Stimulated activated naive CD8-positive, alpha-beta T cell treated with anti-CD3 and anti-CD28 coated beads, Interleukin-15, amount 100 ng/mL, for 72 hours (primary cell): ENCODE measurements at places on chromosomes 13 and 19.

GRCh38 chr19:1252221-1252820 lies 3.9 kb downstream of the MIDN start:
- peak; percentile 89 for DNase-seq

DNA sequence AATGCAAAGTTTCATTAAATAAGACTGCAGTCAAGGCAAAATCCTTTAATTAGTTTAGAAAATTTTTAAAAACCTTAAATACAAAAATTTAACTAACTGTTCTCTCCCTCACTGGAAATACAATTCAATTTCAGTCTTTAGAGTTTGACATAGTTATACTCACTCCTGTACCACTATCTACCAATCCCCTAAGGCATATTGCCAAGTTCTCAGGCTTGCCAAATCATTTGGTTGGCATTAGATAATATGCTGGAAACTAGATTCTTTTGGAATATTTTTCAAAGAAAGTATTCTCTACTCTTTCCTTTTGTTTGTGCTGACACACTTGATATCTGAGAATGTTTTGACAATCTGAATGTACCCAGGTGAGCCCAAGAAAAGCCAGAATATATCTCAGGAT lies 77.2 kb downstream of the TSC22D1 start:
- no peak for DNase-seq

GRCh38 chr13:99648927-99649326 lies 147.7 kb downstream of the TM9SF2 start:
- no peak for DNase-seq

DNA sequence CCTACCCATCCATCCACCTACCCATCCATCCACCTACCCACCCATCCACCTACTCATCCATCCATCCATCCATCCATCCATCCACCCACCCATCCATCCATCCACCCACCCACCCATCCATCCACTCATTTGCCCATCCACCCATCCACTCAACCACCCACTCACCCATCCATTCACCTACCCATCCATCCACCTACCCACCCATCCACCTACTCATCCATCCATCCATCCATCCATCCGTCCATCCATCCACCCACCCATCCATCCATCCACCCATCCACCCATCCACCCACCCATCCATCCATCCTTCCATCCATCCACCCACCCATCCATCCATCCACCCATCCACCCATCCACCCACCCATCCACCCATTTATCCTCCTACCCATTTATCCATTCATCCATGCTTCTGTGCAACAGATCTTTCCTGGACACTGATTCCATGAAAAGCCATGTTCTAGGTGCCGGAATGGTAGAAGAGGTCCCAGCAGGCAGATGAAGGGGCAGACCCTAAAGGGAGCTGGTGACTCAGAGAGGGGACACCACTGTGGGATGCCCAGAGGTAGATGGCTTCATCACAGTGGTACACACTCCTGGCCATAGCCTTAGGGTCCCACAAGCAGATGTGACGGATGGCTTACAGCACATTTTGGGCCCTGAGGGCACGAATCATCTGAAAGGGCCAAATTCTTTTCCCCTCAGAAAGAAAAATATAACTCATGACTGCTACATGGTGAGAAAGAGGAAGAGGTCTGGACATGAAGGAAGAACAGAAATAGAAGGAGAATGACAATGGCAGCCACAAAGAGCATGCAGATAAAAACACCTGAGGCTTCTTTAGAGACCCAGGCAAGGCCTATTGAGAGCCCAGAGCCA lies 76.0 kb downstream of the KCTD15 start:
- no peak for DNase-seq

GRCh38 chr19:3324405-3324856 lies 42.0 kb upstream of the NFIC start:
- DNase-seq: peak; percentile 77

DNA sequence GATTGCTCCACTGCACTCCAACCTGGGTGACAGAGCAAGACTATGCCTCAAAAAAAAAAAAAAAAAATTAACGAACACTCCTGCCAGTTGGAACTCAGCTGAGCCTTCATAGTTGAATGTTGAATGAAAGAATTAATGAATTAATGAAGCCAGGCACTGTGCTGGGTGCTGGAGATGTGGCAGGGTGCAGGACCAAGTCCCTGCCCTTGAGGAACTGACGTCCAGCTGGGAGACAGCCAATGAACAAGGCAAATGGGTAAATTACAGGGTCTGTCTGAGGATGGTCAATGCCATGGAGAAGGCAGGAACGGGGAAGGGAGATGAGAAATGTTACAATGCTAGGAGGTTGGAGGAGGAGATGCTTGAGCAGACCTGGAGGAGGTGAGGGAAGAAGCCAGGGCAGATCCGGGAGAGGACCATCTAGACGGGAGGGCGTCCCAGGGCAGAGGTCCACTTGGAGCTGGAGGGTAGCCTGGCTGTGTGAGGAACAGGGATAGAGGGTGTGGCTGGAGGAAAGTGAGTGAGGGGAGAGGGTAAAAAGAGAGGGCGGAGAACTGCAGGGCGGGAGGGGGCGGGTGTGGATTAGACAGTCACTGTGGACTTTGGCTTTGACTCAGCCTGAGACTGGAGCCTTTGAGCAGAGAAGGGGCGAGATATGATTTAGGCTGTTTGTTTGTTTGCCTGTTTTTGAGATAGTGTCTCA lies 16.8 kb upstream of the IGSF23 start:
- DNase-seq: no peak

DNA sequence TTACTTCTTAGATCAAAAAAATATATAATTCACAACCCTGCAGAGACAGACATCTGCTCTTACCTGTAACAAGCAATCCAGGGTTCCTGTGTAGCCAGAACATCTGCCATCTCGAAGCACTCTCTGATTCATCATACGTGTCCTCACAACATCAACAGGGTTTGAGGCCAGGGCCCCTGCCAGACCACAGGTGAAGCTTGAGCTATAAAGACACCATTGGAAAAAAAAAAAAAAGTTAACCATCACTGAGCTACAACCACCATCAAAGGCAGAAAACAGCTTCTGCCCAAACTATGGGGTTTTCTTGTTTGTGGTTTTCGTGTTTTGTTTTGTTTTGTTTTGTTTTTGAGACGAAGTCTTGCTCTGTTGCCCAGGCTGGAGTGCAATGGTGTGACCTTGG lies 19.3 kb downstream of the SLC25A30 start:
- DNase-seq: peak; percentile 50

DNA sequence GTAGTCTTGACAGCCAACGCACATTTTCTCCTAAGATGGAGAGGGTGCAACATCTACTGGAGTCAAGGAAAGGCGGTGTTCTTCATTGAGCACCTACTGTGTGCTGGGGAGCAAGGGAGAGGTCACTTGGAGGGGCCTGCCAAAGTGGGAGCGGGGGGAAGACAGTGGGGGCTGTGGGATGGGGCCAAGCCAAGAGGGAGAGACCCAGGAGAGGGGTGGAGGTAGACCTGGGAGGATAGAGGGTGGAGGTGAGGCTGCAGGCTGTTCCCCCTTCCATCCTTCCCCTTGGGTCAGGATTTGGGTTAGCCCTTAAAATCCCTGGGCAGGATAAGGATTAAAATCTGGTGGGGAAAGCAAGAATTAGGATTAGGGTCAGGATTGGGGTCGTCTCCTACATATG lies 1.7 kb upstream of the PLPP2 start:
- no peak for DNase-seq

DNA sequence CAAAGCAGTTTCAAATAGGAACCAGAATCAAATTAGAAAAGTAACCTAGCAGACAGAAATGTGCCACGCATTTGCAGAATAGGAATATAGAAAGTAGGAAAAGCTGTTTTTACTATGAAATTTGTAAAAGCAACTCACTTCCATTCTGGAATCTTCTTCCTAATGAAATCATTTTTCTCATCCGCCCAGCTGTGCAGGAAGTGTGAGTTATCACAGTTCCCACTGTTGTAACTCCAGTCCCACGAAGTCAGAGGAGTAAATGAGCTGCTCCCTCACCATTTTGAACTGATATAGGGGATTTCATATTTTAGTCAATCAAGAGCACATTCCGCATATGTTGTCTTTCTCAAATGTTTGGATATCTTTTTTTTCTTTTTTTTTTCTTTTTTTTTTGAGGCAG lies 230.8 kb downstream of the TBC1D4 start:
- DNase-seq: no peak

DNA sequence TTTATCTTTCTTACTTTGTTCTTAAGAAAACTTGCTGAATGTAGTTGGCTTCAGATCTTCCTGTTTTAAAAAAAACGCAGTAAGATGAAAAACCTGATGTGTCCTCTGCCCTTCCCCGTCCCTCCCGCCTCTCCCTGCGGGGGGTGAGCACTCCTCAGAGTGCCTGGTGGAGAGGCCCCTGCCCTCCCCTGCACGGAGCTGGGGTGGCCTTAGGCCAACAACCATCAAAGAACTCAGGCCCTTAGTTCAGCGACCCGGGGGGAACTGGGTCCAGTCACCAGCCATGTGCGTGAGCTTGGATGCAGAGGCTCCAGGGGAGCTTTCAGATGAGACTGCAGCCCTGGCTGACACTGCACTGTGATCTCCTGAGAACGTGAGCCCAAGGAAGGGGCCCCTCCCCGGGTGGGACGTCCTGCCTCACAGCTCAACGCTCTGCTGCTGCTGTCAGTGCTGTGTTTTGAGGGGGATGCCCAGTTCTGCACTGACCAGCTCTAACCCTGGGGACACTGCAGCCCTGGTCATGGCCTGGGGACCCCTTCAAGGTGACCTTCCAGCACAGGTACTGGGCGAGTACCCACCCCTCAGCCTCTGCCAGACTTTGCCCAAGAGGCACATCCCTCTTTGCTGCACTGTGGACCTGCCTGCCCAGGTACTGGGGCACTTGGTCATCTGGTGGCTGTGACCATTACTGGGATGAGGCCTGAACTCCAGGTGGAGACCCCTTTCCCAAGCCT lies 42.7 kb downstream of the ANKRD10 start:
- no peak for DNase-seq

DNA sequence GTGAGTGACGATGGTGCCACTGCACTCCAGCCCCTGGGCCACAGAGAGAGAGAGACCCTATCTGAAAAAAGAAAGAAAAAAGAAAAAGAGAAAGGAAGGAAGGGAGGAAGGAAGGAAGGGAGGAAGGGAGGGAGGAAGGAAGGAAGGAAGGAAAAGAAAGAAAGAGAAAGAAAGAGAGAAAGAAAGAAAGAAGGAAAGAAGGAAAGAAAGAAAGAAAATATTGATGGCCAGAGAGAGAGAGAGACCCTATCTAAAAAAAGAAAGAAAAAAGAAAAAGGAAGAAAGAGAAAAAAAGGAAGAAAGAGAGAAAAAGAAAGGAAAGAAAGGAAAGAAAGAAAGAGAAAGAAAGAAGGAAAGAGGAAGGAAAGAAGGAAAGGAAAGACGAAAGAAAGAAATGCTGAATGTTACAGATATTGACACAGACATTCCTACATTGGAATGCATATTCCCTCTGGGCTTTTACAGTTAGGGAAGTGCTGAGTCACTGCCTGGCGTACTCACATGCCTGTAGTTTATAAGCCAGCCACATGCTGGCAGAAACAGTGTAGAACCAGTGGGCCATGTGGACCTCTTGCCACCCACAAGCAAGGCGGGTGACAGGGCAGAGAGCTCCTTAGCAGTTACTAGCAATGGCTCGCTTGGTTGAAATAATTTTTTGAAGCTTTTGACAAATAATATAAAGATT lies 34.6 kb upstream of the SLC46A3 start:
- DNase-seq: no peak

GRCh38 chr13:109737606-109738005 lies 48.8 kb downstream of the IRS2 start:
- DNase-seq: no peak

DNA sequence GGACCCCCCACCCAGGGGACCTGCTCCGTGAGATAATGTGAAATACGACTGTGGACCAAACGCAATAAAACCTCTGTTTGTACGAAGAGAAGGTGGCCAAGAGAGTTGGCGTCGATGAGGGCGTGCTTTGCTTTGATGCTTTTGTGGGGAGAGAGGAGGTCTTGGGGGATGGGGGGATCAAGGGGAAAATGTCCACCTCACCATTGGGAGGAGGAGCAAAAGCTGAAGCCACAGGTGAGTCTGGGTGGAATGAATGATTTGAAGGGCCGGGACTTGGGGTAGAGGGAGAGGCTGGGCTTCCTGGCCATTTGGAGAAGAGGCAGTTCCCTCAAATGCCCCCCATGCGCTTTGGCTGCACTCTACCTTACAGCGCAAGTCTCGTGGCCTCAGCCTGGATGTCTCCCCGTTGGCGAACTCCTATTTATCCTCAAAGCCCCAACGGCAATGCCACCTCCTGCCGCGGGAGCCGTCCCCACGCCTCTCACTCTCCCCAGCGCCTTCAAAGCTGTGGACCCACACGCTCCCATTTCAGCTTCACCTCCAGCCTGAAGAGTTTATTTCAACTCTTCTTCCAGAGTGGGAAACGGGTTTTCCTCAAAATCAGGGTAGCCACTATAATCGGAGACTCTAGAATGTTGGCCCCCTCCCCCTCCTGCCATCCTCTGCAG lies 795 bp upstream of the ABCA7 start:
- DNase-seq: no peak

GRCh38 chr13:77807431-77808135 lies 110.1 kb downstream of the SLAIN1 start:
- DNase-seq: no peak

DNA sequence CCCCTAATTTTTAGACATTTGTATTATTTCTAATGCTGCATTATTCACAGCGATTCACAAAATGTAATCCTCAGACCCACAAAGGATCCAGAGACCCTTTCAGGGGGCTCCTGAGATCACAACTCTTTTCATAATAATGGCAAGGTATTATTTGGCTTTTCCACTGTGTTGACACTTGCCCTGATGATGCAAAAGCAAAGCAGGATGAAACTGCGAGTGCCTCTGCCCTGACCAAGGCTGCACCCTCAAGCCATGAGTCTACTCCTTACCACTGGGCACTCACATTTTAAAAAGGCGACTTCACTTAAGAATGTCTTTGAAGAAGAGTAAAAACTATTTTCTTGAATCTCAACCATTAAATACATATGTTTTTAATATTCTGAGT lies 11.4 kb downstream of the ELF1 start:
- DNase-seq: no peak

- DNase-seq: peak; percentile 68
Observed at GRCh38 chr19:39410017-39410830, 2.2 kb upstream of the PLEKHG2 start.

DNA sequence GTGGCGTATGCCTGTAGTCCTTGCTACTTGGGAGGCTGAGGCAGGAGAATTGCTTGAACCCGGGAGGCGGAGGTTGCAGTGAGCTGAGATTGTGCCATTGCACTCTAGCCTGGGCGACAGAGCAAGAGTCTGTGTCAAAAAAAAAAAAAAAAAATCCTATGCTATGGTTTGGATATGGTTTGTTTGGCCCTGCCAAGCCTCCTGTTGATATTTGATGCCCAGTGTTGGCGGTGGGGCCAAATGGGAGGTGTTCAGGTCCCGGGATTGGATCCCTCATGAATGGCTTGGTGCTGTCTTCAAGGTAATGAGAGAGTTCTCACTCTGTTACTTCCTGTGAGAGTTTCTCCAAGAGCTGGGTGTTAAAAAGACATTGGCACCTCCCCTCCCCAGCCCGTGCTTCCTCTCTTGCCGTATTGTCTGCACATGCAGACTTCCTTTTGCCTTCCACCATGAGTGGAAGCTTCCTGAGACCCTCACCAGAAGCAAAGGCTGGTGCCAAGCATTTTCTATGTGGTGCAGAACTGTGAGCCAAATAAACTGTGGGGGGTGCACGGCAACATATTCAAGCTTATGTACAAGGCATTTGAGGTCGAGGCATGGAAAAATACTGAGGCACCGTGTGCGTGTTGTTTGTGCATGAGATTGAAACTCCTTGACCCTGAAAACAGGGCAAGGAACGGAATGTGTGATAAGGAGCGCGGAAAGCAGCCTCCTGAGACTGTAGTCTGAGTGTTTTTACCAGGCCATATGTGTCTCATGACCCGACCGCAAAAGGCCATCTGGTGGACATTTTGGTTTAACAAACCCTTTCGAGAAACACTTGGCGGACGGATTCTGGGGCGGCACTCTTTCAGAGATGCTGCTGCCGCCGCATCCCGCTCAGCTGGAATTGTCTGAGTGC lies 7.3 kb downstream of the SIGLEC9 start:
- no peak for DNase-seq
